ENCODE measurements at places on chromosomes 7 and 10.

- peak; percentile 65 for DNase-seq
These were observed 3.8 kb downstream of the CDK6 start for GRCh38 chr7:92832534-92833023.

- DNase-seq = no peak
These were observed 105.8 kb upstream of the NFE2L3 start for GRCh38 chr7:26046150-26046549.

DNA sequence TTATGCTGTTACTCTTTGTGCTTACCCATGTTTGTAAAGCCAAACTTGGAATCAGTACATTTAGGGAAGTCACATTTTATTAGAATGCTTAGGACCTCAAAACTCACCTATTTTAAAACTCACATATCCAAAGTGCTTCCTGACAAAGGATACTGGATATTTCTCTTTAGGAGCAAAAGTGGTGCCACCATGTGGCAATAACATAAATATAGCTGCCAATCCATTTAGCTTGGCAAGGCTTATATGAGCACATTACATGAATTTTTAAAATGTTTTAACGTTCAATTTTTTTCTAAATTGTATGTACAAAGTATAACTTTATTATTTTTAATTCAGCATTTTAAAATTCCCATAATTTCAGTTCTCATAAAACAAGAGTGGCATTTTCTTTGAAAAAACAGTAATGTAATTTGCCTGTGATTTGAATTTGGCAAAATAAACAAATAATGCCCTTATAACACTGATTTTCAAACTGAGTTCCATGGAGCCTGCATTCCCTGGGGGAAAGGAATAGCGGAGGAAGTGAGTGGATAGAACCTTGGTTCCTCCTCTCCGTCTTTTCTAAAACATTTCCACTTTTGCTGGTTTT is 75.4 kb downstream of the HDAC9 start:
- DNase-seq = no peak

- no peak for DNase-seq
These were observed 316.8 kb downstream of the PCDH15 start for GRCh38 chr10:54484186-54484585.

- no peak for DNase-seq
These were observed 48.3 kb downstream of the PDGFA start for GRCh38 chr7:471191-471865.

DNA sequence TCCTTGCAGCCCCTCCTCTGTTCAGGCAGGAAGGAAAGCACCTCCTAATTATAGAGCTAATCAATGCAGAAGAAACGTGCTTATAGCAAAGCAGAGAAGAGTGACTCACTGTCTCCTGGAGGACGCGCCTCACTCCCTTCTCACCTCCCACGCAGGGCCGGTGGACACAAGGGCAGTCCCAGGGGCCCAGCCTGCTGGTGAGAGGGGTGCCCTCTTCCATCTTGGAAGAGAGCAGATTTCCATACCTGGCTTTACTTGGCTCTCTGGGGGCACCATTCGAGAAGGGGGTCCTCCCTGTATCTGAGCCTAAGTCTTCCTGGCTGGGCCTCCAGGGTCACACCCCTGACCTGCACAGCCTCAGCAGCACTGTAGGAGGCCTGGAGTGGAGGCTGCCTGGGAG is 55.8 kb downstream of the RASGEF1A start:
- DNase-seq = no peak

GRCh38 chr10:120460186-120460585 is 3.2 kb downstream of the PLPP4 start:
- no peak for DNase-seq

DNA sequence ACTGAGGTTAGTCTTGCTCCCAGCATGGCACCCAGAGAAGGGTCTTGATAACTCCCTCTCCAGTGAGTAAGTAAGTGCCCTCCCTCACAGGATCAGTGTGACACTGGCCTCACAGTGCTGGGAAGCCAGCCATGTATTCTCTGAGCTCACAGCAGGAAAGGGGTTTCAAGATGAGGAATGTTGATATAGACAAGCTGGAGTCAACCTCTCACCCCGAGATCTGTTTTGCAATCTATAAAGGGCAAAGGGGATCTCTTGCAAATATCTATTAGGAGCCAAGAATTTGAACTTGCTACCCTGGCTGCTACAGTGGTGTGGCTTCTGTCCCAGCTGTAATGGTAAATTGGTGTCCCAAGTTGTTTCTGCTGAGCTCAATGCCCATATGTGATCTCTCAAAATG is 70.2 kb upstream of the ADAM12 start:
- no peak for DNase-seq

- DNase-seq = peak; percentile 9
These were observed 1.0 kb upstream of the FAM20C start for GRCh38 chr7:191105-191980.

DNA sequence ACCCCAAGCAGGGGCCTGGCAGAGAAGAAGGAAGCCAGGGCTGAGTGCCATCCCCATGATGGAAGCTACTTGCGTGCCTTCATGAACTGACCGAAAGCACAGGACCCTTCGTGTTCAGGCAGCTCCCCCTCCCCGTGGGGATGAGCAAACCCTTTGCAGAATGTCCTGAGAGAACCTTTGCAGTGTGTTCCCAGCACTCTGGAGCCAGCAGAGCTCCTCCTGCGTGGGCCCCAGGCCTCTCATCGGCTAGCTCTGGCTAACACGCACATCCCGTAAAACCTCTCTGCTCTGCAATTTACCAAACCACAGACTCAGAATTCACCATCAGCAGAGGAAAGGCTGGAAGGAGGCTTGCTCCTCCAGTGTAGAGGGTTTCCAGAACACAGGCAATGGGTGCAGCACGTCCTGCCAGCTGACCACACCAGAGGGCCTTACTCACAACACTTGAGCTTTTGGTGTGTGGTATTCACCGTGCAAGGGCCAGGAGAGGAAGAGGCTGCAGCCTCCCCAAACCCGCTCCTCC is 3.1 kb downstream of the SH3PXD2A start:
- DNase-seq = no peak

- no peak for DNase-seq
These were observed 116.1 kb downstream of the ST7 start for GRCh38 chr7:117069379-117069778.

- no peak for DNase-seq
These were observed 1.8 kb upstream of the FGF8 start for GRCh38 chr10:101777619-101778145.

GRCh38 chr10:33333260-33334101 is 986 bp downstream of the NRP1 start:
- DNase-seq = peak; percentile 28

DNA sequence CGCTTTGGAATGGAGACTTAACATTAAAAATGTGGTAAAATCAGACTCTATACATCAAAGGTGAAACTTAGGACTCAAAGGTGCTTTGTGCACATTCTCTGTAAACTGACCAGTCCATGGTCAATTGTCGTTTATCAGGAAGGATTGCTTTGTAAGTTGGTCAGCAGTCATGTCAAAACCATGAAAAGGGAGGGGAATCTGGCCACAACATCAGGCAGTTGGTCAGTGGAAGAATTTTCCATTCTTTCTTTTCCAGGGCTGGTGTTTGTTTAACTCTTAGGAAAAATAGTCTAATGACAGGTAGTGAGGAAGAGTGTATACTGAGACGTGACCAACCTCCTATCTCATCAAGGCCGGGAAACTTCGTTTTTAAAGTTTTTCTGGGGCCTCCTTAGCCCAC is 226.5 kb downstream of the ADK start:
- DNase-seq = no peak
